Activated naive CD8-positive, alpha-beta T cell treated with anti-CD3 and anti-CD28 coated beads for 36 hours (primary cell): ENCODE measurements at places on chromosomes 4 and X. TPM values are rescaled to one million over a fixed set of nuclear protein-coding genes. Genes with fewer than 3 reads are reported as not detected.
A peak's percentile ranks its signal among the peaks of the same experiment; 100 is the strongest.

Gene CLNK
- 0.32 TPM for total RNA-seq

Gene IL15
- total RNA-seq = 0.49 TPM

Gene APELA
- total RNA-seq = not detected

Gene CWH43
- total RNA-seq = not detected

Gene PRKG2
- 0.58 TPM for total RNA-seq

Gene GPM6B
- total RNA-seq = not detected

Gene MAGEA4
- not detected for total RNA-seq

Gene PHKA1
- 9.7 TPM for total RNA-seq

Gene USP17L10
- not detected for total RNA-seq

Gene ETDA
- not detected for total RNA-seq

DNA sequence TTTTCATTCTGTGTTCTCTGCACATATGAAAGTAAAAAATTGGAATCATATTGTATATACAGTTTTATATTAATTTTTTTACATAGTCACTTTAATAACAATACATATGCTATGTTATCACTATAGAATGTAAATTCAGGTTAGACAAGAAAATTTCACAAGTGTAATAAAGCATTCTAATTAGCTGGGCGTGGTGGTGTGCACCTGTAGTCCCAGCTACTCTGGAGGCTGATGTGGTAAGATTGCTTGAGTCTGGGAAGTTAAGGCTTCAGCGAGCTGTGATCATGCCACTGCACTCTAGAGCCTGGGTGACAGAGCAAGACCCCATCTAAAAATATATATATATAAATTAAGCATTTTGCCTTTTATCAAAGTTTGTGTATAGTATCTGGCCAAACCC, 95.7 kb downstream of the ANXA3 start:
- DNase-seq = no peak

- DNase-seq = no peak
Observed at GRCh38 chrX:37906357-37906756, 59.0 kb upstream of the DYNLT3 start.

- DNase-seq = no peak
Observed at GRCh38 chr4:54643958-54644751, 13.6 kb upstream of the KIT start.

DNA sequence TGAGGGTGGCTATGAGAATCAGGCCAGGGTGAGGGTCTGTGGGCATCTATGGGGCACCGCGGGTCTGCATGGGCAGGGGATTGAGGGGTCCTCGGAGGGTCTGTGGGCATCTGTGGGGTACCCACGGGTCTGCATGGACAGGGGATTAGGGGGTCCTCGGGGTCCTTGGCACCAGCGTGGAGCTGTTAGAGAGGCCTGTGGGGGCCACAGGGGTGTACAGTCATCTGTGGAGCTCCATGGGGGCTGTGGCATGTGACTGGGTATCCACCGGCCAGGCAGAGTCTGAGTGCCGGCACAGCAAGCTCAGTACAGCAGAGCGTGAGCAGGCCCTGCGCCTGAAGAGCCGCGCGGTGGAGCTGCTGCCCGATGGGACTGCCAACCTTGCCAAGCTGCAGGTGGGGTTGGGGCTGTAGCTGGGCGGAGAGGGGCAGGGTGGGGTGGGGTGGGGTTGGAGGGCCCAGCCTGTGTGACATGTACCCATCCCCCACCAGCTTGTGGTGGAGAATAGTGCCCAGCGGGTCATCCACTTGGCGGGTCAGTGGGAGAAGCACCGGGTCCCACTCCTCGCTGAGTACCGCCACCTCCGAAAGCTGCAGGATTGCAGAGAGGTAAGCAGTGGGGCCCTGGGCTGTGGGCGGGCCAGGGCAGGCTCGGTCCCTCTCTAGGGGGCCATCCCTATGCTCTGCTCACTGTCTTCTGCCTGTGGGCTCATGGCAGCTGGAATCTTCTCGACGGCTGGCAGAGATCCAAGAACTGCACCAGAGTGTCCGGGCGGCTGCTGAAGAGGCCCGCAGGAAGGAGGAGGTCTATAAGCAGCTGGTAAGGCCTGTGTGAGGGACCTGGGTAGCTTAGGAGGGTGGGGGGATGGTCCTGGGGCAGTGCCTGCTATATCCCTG, 12.9 kb downstream of the CCDC22 start:
- no peak for DNase-seq

- DNase-seq = no peak
Observed at GRCh38 chr4:180617196-180617595, 1626.0 kb upstream of the TENM3 start.

- no peak for DNase-seq
Observed at GRCh38 chrX:44415639-44416386, 72.3 kb upstream of the EFHC2 start.

GRCh38 chr4:142405695-142406498, 440.2 kb downstream of the INPP4B start:
- DNase-seq = no peak

- DNase-seq = no peak
Observed at GRCh38 chr4:188657365-188657764, 518.1 kb downstream of the TRIML1 start.

DNA sequence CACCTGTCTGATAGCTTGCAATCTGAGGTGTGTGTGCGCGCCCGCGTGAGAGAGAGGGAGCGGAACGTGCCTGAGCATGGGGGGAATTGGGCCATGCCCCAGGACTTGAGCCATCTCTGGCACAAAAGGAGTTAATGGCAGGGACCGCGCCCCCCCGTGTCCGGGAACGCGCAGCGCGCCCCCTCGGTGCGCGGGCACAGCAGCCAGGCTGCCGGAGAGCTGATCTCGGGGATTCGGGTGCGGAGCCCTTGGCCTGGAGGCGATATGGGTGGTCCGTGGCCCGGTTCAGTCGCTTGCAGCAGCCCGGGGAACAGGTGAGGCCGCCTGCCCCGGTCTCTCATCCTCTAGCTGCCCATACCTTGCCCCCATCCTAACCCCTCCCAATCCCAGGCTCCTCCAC, at the start of gene NLGN3:
TSS of gene NLGN3 (plus strand) at position 191 of the 400 bp plus-strand sequence. CDS start 2,909 bp downstream, outside the sequence.
- DNase-seq = no peak

GRCh38 chrX:55011294-55011693, 11.1 kb downstream of the APEX2 start:
- DNase-seq = no peak

DNA sequence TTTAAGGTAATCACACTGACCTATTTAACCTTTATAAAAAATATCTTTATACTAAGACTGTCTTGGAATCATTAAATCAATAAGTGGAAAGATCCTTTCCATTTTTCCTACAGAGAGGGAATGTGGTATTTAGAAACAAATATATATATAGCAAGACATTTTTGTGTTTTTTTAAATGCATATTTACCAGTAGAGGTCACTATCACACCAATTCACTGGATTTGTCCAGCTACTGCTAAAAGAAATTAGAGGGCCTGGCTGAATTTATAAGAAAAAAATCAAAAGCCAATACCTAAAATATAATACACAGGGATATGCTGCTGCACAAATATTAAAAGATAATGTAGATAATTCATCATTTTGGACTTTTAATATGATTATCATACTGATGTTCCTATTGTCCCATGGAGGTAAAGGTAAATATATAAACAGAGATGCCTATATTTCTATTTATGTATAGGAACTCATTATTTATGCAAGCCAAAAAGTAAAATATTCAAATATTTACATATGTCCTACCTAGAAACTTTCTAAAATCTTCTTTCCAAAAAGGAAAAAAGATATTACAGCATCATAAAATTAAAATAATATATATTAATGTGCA, 69.5 kb downstream of the PDE5A start:
- no peak for DNase-seq

DNA sequence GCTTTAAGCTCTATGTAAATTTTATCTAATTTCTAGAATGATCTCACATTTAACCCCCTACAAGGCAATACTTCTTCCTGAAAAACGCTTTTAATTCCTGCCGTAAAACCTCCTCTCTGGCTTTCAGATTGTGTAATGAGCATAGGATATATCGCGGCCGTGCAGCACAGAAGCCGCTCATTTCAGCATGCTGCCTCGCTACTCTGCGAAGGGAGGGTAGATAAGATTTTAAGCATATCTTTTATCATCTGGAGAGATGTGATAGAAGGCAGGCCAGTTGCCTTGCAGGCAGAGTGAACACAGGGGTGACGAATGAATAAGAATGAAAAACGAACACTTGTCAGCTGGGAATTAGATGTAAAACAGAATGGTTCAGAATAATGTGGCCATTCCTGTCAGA, 265.5 kb downstream of the UNC5C start:
- DNase-seq = no peak

GRCh38 chrX:145817331-145818185, at the start of gene SLITRK2:
Gene SLITRK2, plus strand, starts transcription at chrX:145817829. Its CDS starts 4,597 bp downstream, at chrX:145822426.
- no peak for DNase-seq

- no peak for DNase-seq
Observed at GRCh38 chr4:87950936-87951511, 24.5 kb upstream of the SPP1 start.

- DNase-seq = peak; percentile 0
Observed at GRCh38 chrX:110795645-110796406, at the start of gene CHRDL1. Gene CHRDL1, minus strand, starts transcription at chrX:110795817. Its CDS starts 3,636 bp downstream, at chrX:110792181.

GRCh38 chr4:43766648-43767047, 682.0 kb downstream of the KCTD8 start:
- DNase-seq = no peak

- no peak for DNase-seq
Observed at GRCh38 chr4:105277702-105278101, 131.0 kb downstream of the TET2 start.

- no peak for DNase-seq
Observed at GRCh38 chr4:40750461-40751258, 905 bp downstream of the NSUN7 start.

DNA sequence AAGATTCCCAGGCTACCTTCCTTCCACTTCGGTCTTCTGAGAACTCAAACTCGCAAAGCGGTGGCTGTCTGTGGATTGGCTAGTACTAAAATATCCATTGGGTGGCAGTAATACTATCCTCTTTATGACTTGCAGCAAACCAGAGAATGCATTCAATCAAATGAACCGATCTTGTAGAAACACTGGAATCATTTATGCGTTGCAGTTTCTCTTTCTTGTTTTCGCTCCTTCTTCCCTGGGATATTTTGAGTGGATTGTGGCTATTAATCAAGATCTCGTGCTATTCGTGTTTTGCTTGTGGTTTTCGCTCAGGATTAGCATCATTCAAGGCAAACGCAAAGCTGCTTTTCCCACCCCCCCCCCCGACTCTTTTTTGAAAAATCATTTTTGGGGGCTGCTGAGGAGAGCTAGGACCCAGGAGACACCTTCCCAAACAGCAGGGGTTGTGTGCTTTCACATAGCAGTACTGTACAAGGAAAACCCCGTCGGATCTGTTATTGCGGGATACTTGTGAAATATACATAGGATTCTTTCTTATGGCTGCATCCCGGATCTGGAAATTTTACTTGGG, at the start of gene IL1RAPL1:
TSS of gene IL1RAPL1 (plus strand) at position 466 of the 571 bp plus-strand sequence.
- no peak for DNase-seq

DNA sequence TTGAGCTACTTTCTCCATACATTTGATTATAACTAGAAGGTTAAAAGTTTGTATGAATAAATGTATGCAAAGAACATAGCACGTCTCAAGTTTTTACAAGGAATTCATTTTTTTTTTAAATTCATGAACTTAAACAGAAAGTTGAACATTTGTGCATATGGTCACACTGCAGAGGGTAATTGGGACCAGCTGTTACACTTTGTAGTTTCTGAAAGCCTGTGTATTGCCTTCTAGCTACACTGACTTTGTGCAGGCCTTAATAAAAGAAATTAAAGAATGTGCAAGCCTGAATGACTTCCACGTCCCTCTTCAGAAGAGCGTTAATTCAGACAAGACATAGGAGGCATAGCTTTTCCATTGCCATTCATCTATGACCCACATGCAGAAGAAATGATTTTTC, 153.1 kb upstream of the PCDH18 start:
- no peak for DNase-seq

DNA sequence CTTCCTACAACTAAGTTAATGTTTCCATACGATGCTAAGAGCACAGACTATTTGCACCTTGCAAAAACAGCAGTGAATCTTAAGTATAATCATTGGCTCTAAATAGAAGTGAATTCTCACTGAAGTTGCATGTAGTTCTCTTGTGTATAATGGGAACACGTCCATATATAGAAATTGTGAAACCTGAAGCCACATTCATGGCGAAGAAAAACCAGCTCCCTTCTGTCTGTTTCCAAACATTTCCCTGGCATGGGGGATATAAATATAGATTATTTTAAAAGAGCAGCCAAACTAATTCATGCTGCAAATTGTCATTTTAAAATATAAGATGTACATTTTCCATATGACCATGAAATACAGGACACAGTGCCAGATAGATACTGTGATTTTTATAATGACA, 71.1 kb downstream of the TRAM1L1 start:
- no peak for DNase-seq

DNA sequence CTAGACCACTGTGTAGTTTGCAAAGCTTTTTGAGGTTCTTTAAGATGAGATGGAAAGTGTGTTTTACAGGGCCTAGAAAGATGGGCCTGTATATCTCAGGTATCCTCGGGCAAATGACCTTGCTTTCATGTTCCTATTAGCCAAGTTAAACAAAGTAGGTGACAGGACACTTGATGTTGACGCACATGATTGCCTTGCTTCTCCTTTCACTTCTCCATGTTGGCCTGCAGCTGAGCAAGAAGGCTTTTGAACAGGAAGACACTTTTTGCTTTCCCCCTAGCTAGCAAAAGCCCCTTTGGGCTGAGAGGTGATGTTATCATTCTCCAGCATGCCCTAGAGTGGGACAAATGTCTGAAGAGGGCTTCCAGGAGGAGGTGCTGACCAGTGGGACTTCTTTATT, 202.1 kb downstream of the GPC3 start:
- DNase-seq = no peak

DNA sequence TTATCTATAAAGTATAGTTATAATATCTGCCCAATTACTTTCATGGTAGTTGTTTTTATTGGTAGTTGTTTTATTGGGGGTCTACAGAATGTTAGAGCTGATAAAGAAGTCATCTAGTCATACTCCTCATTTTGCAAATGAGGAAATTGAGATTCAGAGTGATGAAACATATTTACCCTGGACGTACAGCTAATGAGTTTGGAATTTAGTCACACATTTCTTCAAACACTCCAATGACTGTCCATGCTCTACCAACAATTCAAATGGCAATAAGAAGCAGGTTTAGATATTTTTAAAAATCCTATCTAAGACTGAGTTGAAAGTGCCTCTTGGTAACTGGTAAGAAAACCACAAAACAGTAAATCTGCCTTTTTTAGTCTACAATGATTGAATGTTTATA, 98.2 kb downstream of the MAGEC1 start:
- no peak for DNase-seq

GRCh38 chr4:127327491-127327890, 305.3 kb upstream of the INTU start:
- DNase-seq = no peak
